Coronary artery (tissue), 2 donors: ENCODE measurements at places on chromosomes 5 and 9.
A peak's percentile ranks its signal among the peaks of the same experiment; 100 is the strongest.

DNA sequence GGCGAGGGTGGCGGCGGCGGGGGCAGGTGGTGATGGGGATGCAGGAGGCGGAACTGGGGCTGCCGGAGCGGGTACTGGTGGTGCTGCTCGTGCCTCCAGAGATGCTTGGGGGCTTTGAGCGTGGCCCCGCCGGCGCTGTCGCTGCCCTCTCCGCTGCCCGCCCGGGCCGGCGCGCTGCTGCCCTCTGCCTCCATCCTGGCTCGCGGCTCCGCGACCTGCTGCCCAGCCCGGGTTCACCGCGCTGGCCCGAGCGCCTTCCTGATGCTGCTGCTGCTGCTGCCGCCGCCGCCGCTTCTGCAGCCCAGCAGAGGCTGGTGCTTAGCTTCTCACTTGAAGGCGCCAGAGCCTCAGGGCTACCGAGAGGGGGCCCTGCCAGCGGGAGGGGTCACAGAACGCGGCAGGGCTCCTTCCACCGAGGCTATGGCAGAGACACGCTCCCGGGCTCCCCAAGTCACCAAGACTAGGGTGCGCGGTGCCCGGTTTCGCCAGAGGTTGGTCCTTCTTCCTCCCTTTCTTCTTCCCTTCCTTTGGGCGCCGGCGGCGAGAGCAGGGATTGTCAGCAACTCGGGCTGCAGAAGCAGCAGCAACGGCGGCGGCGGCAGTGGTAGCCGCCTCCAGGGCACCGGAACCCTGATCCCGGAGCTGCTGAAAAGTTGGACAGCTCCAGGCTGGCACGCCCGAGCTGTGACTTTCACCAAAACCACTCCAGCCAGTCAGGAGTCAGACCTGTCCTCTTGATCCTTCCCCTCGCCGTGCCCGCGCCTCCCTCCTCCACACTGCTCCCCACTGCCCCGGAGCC, at the start of gene PDE4D:
PDE4D (minus strand) TSS at position 298 of the 799 bp plus-strand sequence.
- peak; percentile 72 for DNase-seq

GRCh38 chr9:133112663-133113026, 8.4 kb downstream of the RALGDS start:
- DNase-seq = no peak

DNA sequence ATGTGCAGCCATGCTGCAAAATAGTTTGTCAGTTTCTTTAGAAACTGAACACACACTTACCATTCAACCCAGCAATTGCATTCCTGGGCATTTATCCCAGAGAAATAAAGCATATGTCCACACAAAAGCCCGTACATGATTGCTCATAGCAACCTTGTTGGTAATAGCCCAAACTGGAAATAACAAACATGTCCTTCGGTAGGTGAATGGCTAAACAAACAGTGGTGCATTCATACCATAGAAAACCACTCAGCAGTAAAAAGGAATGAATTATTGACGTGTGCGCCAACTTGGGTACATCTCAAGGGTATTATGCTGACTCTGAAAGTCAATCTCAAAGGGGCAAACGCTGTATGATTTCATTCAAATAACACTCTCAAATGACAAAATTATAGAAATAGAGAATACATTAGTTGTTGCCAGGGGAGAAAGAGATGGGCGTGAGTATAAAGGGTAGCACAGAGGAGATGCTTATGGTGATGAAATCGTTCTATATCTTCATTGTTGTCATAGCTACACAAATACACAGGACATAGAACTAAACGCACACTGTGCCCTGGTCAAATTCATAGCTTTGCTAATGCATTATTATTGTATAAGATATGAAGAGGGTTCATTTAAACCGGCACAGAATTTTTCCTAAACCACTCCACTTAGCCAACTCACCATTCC, 58.2 kb downstream of the DRD1 start:
- no peak for DNase-seq

- DNase-seq = no peak
Measured at GRCh38 chr9:81414836-81415235, 274.5 kb downstream of the TLE1 start.

GRCh38 chr5:151697452-151697851, 10.7 kb upstream of the SPARC start:
- peak; percentile 72 for DNase-seq

DNA sequence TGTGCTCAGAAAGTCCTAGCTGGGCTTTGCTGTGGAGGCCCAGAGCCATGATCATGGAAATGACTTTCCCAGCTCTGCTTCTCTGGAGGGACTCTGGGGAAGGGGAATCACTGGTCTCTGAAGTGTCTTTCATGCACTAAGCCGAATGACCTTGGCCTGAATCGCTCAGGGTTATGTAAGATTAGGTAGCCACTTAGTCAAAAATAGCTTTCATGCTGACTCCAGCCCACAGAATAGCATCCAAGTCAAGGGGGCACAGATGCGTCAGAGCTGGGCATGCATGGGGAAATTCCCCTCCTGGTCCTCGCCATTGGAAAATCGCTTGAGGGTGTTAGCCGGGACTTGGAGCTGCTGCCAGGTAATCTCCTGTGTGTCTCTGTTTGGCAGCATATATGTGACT, 36.1 kb upstream of the PPARGC1B start:
- no peak for DNase-seq

- DNase-seq = no peak
Measured at GRCh38 chr9:87796196-87796595, 70.3 kb downstream of the CTSL start.

DNA sequence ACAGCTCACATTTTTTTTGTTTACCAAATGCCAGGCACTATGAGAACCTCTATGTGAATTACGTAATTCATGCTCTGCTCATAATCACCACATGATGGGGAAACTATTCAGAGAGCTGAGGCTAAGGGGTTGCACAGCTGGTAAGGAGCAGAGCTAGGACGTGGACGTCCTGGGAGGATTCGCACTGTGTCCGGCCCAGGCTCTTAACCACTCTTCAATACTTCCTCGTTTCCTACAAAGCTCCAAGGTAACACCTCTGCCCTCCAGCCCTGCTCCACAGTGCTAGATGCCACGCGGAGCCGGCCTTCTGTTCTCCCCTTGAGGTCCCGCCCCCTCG, 8.7 kb downstream of the PHF19 start:
- no peak for DNase-seq

GRCh38 chr9:126149661-126150060, 177.0 kb upstream of the MVB12B start:
- DNase-seq = peak; percentile 38

DNA sequence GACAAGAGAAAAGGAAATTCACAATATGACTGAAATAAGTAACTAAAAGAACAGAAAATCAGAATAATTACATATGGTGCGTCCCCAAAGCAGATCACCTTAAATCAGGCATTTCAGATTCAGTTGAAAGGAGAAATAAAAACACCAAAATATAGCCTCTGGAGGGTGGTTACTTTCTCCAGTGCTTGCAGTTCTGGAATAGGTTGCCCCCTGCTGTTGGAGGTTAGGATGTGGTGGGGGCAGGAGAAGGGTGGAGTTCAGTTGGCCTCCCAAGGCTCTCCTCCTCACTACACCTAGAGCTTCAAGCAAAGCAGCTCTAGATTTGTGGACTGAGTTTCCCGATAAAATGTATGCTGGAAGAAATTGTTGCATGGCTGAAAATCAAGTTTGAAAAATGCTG, 338.2 kb upstream of the TLE4 start:
- no peak for DNase-seq

DNA sequence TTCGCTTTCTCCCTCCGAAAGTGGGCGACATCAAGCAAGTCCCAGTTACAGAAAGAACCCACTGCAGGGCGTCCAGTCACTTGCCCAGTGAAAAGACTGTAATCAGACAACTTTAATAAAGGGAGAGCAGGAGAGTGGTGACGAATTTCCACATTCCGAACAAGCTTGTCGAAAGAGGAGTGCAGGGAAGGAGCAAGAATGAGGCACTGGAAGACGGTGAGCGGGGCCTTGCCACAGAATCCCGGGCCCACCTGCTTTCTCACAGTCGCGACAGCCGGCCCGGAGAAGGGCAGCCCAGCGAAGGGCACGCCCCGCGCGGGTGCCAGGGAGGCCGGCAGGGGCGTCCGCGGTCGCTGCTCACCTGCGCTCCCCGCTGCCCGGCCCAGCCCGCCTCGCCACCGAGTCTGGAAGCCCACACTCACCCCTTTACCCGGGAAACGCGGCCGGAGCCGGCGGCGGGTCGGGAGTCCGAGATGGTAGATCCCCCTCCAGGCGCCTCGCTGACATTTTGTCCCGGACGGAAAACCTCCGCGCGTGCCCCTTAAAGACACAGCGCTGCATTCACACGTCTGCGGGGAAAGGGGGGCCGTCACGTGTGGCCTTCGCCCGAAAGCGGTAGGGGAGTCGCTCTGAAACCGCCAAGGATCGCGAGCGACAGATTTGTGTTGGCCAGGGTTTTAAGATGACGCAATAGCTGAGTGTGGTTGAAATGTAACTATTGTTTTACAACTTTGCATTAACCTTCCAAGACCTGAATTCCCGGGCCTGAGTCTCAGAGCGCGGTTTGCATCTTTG, at the start of gene ZBED3:
ZBED3 (minus strand) TSS at position 597 of the 795 bp plus-strand sequence. CDS start 9,407 bp downstream, outside the sequence.
- DNase-seq = peak; percentile 83

DNA sequence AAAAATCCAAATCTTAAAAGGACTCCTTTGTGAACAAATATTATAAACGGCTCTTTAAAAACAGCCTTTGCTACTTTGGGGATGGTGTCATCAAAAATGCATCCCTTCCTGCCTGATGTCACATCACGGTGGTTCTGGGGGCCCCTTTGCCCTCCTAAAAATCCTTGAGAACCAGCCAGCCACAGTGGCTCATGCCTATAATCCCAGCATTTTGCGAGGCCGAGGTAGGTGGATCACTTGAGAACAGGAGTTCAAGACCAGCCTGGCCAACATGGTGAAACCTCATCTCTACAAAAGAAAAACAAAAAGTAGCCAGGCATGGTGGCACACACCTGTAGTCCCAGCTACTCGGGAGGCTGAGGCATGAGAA, 43.9 kb downstream of the FNBP1 start:
- no peak for DNase-seq

DNA sequence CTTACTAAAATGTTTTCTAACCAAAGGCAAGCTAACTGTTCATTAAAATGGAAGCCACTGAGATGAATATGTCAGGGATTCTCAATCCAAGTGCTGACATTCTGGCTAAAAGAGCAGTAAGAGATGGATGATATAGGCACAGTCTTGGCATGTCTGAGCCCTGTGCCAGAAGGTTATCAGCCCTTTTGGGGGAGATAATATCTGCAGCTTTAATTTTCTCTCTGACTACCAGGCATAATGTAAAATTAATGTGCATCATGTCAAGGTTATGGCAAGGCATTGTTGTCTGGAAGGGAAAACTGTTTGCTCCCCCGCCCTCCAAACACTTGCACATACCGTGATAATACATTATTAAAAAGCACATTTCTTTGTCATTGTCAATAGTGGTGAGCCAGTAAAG, 609.8 kb downstream of the ZNF608 start:
- no peak for DNase-seq
